ENCODE measurements at places on chromosomes 3 and 15.
A peak's percentile ranks its signal among the peaks of the same experiment; 100 is the strongest.

DNA sequence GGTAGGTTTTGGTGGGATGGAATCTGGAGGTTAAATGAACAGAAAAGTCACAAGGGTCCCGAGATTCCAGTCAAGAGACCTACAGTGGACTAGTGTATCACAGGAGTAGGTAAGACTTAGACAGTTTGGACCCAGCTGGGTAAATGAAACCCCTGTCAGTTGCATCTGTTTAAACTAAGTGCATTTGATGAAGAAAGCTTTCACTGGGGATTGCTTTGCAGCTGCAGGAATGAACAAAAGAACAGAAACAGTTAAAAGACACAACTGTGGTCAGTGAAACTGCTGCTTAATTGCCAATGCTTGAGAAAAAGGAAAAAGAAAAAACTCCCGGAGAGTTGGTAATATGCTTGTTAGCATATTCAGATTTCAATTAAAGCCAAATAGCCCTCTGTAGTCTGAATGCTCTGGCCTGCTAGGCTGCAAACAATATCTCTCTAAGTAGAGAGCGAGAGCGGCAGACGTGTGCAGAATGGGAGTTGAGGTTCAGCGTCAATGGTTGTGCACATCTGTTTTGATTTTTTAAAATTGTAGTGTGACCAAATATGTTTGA lies 37.1 kb downstream of the OXNAD1 start:
- DNase-seq = no peak

DNA sequence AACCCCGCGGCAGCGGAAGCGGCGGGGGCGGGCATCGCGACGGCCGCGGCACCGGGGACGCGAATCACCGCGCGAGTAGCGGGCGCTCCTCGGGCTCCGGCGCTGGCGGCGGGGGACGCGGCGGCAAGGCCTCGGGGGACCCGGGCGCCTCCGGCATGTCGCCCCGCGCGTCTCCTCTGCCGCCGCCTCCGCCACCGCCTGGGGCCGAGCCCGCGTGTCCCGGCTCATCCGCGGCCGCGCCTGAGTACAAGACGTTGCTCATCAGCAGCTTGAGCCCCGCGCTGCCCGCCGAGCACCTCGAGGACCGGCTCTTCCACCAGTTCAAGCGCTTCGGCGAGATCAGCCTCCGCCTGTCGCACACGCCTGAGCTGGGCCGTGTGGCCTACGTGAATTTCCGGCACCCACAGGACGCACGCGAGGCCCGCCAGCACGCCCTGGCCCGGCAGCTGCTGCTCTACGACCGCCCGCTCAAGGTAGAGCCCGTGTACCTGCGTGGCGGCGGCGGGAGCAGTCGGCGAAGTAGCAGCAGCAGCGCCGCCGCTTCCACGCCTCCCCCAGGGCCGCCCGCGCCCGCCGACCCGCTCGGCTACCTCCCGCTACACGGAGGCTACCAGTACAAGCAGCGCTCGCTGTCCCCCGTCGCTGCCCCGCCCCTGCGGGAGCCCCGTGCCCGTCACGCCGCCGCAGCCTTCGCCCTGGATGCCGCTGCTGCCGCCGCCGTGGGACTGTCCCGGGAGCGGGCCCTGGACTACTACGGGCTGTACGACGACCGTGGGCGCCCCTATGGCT lies 675 bp downstream of the RBM15B start:
- DNase-seq = peak; percentile 40

DNA sequence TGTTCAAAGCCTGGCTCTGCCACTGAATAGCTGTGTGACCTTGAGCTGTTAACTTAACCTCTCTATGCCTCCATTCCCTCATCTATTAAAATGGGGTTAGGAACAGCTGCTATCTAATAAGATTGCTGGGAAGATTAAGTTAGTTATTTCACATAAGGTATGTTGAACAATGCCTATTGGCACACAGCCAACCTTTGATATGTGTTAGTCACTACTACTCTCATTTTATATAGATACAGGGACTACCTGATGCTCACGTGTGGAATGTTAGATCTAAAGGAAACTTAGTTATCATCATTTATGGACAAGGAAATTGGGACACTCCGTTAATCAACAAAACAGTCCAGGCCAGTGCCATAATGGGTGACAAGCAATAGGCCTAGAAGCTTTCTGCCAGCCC lies 332.4 kb upstream of the PPP2R3A start:
- DNase-seq = no peak

GRCh38 chr3:170750478-170750830 lies 119.5 kb downstream of the RPL22L1 start:
- DNase-seq = no peak

DNA sequence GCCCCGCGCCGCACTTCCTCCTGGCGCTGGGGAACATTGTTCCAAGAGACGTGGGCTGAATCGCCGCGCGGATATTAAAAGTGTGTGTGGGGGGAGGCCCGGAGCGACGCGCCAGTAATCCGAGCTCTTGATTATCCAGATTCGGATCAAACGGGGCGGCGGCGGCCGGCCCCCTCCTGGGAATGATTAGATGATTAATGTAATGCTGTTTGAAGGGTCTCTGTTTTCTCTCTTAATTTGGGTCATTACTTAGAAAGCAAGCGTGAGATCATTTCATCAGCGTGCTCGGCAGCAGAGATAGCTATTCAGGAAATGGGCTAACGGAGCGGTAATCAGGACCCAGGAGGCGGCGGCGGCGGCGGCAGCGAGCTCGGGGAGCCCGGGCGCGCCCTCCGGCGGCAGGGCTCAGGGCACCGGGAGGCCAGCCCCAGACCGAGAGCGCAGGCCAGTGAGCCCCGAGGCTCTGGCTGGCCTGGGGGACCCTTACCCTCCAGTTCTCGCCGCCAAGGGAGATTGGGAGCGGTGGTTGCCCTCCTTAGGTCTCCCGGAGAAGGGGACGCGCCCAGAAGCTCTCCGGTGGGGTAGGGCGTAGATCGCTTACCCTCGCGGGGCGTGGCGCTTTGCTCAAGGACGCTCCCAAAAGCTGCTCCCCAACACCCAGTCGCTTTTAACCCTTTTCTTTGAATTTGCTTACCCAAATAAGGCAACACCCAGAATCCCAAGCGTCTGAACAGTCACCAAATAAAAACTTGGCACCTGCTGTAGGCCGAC lies 4.5 kb downstream of the FEZF2 start:
- no peak for DNase-seq

DNA sequence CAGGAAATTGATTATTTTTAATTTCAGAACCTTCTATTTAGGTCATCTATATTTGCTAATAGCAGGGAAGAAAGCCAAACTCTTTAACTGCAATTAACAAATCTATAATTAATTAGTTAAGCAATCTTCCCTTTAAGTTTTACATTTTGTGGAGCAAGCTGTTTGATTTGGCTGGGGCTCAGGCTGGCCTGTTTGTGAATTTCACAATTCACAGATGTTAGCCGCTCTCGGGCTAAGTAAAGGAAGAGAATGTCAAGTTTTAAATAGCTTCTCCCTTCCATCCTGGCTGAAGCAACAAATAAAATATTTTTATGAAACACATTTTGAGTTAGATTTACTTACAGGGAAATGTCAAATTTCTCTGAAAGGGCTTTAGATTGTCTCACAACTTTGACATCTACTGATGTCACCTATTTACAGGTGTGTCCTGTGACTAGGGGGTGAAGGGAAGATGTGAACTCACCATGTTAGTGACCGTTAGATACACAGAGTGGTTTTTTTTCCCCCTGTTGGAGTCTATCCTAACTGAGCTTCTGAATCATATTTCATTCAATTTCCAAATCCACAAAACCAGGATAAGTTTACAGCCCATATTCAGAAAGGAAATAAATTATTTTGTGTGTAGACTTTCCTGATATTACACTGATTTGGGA lies 1.3 kb upstream of the TP63 start:
- DNase-seq = no peak

- no peak for DNase-seq
Observed at GRCh38 chr15:45187578-45187893, 230 bp downstream of the SHF start.

GRCh38 chr15:77721963-77722362 lies 89.3 kb upstream of the LINGO1 start:
- DNase-seq = no peak

DNA sequence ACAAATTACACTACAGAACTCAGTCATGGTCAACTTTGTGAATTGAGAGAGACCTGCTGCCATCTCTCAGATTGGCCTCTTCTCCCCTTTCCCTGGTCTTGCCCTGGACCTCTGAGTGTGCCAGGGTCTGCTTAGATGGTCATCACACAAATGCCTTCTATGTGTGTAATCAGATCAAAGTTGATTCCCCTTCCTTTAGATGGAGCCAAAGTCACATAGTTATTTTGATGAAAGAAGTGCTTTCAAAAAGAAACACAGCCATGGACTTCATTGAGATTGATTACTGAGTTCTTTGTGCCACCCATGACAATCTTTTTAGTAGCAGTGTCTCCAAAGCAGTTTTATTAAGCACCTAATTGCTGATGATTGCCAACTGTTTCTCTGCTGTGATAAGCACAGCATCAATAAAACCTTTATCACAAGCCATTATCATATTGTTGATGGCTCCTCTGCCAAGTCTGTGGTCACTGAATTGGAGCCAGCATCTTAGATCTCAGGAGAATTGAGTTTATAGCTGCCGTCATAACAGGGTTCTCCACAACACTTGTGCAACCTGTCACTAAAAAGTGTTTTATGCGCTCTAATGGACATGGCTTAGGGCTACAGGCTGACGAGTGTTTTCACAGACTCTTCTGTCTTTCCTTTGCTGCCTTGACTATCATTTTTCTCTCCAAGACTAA lies 149.7 kb upstream of the NUDT16 start:
- no peak for DNase-seq

GRCh38 chr3:32391643-32392535 lies at the start of gene CMTM7:
CMTM7 (plus strand) TSS chr3:32391853; CDS start chr3:32391907, 54 bp downstream.
- no peak for DNase-seq

- DNase-seq = no peak
Observed at GRCh38 chr15:39819533-39819932, 36.9 kb upstream of the FSIP1 start.

DNA sequence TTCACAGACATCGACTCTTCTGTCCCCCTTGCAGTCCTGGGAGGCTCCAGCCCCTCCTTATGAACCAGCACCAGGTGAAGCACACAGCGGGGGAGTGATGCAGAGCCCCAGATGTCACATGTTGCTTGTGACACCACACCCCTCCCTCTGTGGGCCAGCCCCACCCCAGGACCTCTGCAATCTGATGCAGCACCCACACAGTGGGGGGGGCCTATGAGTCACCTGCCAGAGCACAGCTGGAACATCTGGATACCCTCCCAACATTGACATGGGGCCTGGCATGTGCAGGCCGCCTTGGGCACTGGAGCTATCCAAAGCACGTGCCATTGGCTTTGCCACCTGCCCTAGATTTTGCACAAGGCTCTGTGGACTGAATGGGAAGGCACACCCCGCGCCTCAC lies 70.5 kb downstream of the FEM1B start:
- DNase-seq = no peak

- no peak for DNase-seq
Observed at GRCh38 chr3:161977063-161977462, 480.5 kb downstream of the OTOL1 start.

- DNase-seq = no peak
Observed at GRCh38 chr3:101501783-101502182, 11.2 kb downstream of the SENP7 start.

- no peak for DNase-seq
Observed at GRCh38 chr15:70519004-70519365, 244.4 kb downstream of the UACA start.

- no peak for DNase-seq
Observed at GRCh38 chr3:132486099-132486498, 68.8 kb downstream of the DNAJC13 start.

DNA sequence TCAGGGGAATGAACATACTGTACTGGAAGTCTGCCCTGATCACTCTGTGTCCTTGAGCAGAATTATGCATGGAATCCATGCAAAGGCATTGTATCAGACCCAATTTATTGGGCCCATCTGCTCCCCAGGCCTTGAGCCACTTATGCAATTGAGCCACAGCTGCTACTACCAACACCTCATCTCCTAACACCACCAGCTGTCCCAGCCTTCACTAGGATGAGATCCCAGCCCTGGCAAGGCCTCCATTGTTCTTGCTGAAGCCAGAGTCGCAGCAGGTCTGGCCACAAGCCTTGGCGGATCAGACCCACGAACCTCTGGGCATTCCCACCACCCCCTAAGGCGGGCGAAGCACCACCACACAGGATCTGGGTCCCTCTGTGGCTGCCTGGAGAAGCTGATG lies 9.2 kb upstream of the NME9 start:
- no peak for DNase-seq

- no peak for DNase-seq
Observed at GRCh38 chr15:89172921-89173320, 48.5 kb downstream of the RLBP1 start.

DNA sequence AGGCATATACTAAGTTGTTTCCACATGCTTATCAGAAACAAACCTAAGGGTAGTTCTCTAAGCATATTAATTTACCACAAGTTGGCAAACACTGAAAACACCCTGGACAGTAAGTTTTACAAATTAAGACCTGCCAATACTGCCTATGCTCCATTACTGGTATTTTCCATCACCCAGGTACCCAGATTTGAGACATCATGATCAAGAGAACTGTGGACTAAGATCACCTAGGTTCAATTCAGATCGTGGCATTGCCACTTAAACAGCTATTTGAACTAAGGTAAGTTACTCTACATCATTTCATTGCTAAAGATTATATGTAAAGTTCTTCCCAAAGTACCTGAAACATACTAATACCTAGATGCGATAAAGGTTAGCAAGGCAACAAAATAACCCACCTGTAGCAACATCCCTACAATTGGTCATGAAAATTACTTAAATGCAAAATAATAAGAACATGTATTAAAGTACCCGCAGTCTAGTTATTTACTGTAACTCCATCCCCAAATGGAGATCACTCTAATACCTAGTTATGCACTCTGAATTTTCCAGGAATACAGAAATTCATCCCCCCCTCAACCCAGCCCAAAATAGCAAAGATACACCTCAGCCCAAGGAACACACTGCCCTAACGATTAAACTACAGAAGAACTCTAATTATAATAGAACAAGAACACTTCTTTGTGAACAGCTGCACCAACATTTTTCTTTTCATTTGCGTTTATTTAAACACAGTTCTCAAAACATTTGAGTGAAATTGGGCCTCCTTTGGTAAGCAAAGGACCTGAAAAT lies 21.6 kb downstream of the TRA2B start:
- no peak for DNase-seq

- no peak for DNase-seq
Observed at GRCh38 chr3:134641671-134642300, 9.0 kb downstream of the KY start.

- no peak for DNase-seq
Observed at GRCh38 chr3:146505516-146505915, 36.2 kb upstream of the PLSCR2 start.

GRCh38 chr3:178083906-178084866 lies 452.1 kb upstream of the KCNMB2 start:
- no peak for DNase-seq
